ENCODE measurements at places on chromosomes 4 and X.

GRCh38 chr4:147863808-147864472 is 132.1 kb downstream of the ARHGAP10 start:
- no peak for DNase-seq

DNA sequence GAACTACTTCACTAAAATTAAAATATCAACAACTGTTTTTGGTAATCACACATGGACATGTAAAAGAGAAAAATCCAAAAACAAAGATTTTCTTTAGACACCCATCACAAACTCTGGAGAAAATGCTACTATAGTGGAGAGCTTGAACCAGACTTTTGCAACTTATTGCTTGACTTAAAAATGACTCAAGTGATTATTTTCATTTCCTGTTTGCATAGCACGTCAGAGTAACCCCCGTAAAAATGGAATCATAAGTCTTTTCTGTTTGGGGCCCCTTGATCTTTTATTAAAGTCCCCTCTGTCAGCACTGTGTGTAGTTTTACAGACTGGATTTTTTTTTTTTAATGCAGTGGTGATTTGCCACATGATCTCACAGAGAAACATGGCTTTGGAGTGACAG is 79.5 kb downstream of the PRKG2 start:
- no peak for DNase-seq

DNA sequence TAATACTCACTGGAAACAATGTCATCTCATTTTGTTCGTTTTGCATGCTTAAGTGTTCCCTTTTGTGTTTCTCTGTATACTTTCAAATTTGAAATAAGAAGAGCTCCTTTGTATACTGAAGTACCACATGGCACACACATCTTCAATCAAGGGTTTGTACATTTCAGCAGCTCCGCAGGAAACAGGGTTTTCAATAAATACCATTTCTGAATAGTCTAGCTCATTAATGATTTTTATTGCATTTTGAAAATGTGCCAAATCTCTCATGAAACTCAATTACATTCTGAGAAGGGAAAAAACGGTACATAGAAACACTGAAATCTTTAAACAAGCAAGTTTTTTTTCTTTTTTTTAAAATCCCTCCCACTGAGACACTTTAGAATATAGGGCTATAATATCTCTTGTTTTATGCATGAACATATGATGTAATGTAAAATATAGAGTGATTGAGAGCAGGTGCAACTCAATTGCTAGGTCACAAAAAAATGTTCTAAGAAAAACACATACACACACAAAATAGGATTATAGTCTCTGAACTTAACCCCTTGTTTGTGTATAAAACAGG is 914.2 kb upstream of the PCDH7 start:
- DNase-seq: no peak

- no peak for DNase-seq
These were observed 720 bp downstream of the RPL10 start for GRCh38 chrX:154398668-154399526.

- DNase-seq: no peak
These were observed 89.7 kb downstream of the LRP2BP start for GRCh38 chr4:185305979-185306442.

- DNase-seq: no peak
These were observed 30.4 kb upstream of the LAMP2 start for GRCh38 chrX:120499301-120500072.

DNA sequence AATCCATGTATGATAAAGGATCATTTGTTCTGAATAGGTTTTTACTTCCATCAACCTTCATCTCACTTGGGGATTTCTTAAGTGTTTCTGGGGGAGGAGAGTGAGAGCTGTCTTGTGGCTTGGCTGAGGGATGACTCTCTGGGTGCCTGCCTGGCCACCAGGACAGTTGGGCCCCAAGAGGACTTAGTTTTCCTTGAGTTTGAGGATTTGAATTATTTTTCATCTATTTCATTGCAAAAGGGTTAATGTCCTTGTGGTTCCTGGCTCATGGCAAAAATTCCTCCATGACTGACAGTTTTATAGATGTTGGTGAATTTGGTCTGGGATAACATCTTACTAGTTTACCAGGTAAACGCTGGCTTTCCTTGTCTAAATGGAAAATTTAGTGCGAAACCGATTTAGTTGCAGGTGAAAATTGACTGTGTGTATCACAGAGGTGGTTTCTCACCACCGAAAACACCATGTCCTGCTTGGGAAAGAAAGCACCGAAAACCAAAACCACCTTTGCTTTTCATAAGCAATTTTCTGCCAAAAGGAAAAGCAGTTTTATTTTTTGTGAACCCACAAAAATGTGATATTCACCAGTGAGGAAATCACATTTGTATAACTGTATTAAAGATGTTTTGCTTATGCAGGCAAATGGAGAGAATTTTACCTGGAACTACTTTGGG is 331.3 kb upstream of the SFRP2 start:
- DNase-seq: no peak

DNA sequence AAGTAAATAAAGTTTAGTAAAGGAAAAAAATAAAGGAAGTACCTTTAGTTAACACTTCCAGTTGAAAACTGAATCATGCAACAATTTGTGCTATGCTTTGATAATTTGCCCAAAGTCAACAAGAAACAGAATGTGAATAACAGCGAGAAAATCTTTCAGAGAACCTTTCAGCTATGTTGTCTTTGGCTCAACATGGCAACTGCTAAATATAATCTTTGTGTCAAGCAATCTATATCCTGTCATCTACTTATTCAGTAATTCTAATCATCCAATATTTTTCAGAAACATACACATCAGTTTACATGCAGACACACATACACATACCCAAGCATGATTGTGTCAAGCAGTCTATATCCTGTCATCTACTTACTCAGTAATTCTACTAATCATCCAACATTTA is 136.0 kb upstream of the PABPC4L start:
- DNase-seq: no peak

DNA sequence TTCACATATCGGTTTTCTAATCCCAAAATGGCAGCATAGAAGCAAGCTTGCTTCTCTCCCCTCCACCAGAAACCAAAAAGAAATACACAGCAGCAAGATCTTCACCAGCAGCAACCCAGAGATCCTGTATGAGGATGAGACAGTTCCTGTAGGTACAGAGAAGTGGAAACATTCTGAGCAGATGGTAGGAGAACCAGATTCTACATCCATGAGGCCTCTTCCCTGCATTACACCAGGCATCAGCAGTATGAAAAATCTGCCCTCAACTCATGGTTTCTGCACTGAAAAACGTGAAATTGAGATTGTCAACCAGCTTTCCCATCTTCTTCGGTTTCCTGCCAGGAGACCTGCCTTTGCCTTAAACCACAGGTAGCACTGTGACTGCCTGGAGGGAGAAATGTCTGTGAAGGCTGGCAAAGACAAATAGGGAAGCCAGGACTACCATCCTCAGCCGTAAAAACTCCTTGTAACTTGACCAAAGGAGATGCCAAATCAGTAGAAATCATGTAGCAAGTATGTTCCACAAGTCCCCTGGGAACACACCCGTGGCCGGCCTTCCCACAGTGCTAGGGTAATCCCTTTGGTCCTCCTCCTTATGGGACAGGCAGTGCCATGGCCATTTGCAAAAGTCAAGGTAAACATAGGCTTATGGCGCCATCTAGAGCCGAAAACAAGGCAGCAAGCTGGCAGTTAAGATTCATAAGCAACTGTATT is 24.0 kb upstream of the MTHFD2L start:
- peak; percentile 74 for DNase-seq

DNA sequence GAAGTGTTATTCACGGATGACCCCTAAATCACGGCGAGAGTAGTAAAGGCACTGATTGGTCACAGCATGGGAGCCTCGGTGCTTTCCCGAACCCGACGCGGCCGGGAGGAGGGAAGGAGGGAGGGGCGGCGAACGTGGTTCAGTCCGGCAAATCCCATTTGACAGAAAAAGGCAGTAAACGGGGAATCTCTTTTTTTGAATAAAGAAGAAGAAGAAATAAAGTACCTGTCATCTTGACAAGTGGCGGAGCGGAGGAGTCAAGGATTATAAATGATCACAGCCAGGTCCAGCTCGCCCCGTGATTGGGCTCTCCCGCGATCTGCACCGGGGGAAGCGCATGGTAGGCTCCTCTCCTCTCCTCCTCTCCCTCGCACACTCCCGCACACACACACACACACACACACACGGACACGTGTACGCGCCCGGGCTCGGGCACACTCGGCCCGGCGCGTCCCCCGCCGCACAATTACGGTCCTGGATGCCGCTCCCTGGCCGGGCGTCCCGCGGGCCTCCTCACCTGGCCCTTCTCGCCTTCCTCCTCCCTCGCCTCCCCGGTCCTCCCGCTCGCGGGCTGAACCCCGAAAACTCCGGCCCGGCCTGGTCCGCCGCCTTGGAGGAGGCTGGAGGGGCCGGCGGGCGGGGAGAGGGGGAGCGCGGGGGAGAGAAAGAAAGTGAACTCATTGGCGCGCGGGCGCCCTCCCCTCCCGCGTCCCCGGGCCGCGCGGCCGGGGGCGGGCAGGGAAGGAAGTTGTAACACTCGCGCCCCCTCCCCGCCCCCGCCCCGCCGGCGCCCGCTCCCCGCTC is 99.2 kb upstream of the TENM3 start:
- DNase-seq: peak; percentile 28

DNA sequence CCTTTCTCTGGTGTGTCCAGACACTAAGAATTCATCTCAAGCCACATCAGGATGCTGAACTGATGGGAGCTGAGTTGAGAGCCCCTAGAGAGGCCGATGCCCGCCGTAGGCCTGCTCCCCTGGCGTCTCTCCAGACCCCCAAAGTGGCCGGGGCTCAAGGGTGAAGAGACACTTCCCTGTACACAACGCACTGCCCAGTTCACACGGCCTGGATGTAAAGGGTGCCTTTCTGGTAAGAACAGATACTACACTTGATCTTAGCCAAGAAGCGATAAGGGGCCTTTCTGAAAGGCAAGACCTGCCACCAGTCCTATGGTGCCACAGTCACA is 5.1 kb upstream of the TREX2 start:
- DNase-seq: no peak

GRCh38 chr4:119748853-119749252 is 120.2 kb upstream of the PDE5A start:
- DNase-seq: no peak

GRCh38 chr4:186149872-186150271 is 41.5 kb upstream of the CYP4V2 start:
- no peak for DNase-seq

GRCh38 chr4:157895205-157895604 is 277.6 kb downstream of the GASK1B start:
- no peak for DNase-seq

GRCh38 chr4:8419222-8420041 is 21.1 kb downstream of the ACOX3 start:
- no peak for DNase-seq

- DNase-seq: no peak
These were observed 419.7 kb downstream of the TRAM1L1 start for GRCh38 chr4:116665716-116666115.

DNA sequence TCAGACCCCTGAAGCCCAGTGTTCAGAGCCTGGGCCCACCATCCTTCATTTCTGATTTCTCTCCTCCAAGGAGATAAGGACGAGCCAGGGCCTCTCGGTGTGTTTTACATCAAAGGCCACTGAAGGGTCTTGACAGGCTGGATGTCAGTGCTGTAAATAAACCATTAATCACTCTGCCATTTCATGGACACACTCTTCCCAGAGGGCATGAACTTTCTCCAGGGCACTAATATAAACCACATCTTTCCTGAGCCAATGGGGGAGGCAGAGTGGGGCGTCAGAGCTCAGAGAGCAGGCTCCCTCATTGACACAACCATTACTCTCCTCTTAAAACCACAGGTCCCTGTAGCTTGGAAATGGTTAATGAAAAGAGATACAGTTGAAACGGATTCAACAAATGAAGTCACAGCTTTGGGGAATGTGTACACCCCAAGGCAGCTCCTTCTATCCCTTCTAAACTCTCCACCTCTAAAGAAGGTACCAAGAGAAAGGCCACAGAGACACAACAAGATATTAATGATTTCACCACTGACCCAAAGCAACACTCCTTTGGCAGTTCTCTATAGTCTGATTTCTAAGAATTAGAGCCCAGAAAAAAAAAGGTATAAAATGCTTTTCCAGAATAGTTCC is 200.6 kb downstream of the CHIC2 start:
- no peak for DNase-seq

GRCh38 chr4:46844325-46844917 is 64.6 kb downstream of the COX7B2 start:
- DNase-seq: no peak

DNA sequence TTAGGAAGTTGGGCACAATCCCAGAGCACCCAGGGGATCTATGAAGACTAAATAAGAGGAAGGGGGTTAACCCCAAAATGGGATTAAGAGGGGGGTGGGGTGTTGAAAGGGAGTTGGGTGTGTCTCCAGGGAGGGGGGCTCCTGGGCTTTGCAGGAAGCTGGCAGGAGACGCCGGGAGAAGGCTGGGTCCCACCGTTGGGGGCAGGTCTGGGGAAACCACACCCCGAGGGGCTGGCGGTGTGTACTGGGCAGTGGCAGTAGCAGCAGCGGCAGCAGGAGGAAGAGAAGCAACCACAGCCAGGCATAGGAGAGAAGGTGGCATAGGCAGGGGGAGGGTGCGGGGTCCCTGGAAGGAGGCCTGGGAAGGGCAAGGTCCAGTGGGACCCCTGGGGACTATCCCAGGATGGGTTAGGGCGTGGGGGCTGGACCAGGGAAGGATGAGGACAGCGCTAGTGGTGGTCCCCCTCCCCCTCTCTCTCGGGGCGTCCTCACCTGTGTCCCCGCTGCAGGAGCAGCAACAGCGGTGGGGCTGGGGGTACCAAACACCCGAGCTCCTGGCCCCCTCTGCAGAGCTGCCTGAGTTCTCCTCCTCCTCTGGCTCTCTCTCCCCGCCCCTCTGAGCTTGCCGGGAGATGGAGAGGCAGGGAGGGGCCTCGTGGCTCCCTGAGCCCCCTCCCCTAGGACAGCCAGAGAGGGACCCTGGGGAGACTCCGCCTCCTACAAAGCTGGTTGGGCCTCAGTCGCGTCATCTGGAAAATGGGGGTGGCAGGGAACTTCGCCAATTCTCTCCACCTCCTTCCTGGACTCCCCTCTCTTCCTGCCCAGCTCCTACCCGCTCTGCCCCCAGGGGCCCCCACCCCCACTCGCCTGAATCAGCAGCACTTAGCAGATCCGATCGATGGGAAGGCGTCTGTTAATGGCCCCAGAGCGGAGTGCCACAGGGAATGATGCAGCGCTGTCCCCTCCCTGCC is at the start of gene KCND1:
Gene KCND1 (minus strand): TSS at position 596 of the 971 bp plus-strand sequence. CDS start 1,573 bp downstream, outside the sequence.
- no peak for DNase-seq

- DNase-seq: no peak
These were observed 340.3 kb upstream of the ZCCHC13 start for GRCh38 chrX:73963682-73964081.

DNA sequence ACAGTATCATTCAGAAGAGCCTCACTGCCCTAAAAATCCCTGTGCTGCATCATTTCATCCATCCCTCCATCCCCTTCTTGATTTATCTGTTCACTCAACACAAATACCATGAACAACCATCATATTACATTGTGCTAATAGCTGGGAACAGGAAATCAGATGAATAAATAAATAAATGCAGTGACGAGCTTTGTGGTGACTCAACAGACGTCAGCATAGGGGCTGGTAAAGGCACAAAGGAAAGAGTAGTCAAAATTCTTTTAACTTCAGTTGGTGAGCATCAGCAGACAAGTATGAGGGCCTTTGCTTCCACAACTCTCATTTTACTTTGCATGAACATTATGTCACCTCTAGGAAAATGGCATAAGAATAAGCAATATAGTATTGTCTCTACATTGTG is 65.5 kb downstream of the EDNRA start:
- no peak for DNase-seq

Measured in omental fat pad (tissue), 4 donors.